Sigmoid colon (tissue), 7 donors: ENCODE measurements at places on chromosomes 11 and 22. TPM values are rescaled to one million over a fixed set of nuclear protein-coding genes. Genes with fewer than 3 reads are reported as not detected.

Gene PRRG4
- total RNA-seq: 1.8 TPM

Gene MS4A4E
- 10.2 TPM for total RNA-seq

Gene NLRP6
- 0.33 TPM for total RNA-seq

Gene FJX1
- 1.9 TPM for total RNA-seq

Gene UCP2
- 23.8 TPM for total RNA-seq

Gene STARD10
- 30.7 TPM for total RNA-seq

Gene MPZL3
- total RNA-seq: 0.36 TPM

Gene CDC42BPG
- not detected for total RNA-seq

Gene PNPLA5
- total RNA-seq: not detected

Gene GRM5
- total RNA-seq: not detected

Gene MICAL3
- total RNA-seq: 35.0 TPM

Gene OSBP2
- 1.4 TPM for total RNA-seq

Gene TRIM5
- total RNA-seq: 11.7 TPM

Gene CEND1
- 3.0 TPM for total RNA-seq

Gene MIOX
- total RNA-seq: not detected

Gene CSTF3
- 14.6 TPM for total RNA-seq

Gene INPP5J
- total RNA-seq: 1.5 TPM

Gene MCAM
- 1,033 TPM for total RNA-seq

Gene USP2
- total RNA-seq: 1.3 TPM

Gene USH1C
- total RNA-seq: 1.6 TPM
